ENCODE measurements at places on chromosomes 3 and 15. TPM values are rescaled to one million over a fixed set of nuclear protein-coding genes. Genes with fewer than 3 reads are reported as not detected.

GRCh38 chr3:185807445-185808068 lies 17.3 kb downstream of the IGF2BP2 start:
- DNase-seq = no peak

- no peak for DNase-seq
Measured at GRCh38 chr15:97410897-97411575, 549.5 kb upstream of the ARRDC4 start.

GP5 gene
- polyA plus RNA-seq = 0.06 TPM

DNA sequence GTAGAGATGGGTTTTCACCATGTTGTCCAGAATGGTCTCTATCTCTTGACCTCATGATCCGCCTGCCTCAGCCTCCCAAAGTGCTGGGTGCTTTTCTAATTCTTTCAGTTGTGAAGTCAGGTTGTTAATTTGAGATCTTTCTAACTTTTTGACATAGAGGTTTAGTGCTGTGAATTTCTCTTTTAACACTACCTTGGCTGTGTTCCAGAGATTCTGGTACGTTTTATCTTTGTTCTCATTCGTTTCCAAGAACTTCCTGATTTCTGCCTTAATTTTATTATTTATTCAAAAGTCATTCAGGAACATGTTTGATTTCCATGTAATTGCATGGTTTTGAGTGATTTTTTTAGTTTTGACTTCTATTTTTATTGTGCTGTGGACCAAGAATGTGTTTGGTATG lies 63.5 kb upstream of the CCDC54 start:
- no peak for DNase-seq

TMEM212 gene
- not detected for polyA plus RNA-seq

GRCh38 chr3:17190353-17191078 lies 305.8 kb downstream of the PLCL2 start:
- no peak for DNase-seq

GRCh38 chr3:59857589-59858346 lies 807.9 kb upstream of the CFAP20DC start:
- peak; percentile 78 for DNase-seq

- no peak for DNase-seq
Measured at GRCh38 chr3:172625404-172625803, 85.5 kb downstream of the NCEH1 start.

CPEB1 gene
- polyA plus RNA-seq = 0.19 TPM

SEMA5B gene
- polyA plus RNA-seq = not detected

DNA sequence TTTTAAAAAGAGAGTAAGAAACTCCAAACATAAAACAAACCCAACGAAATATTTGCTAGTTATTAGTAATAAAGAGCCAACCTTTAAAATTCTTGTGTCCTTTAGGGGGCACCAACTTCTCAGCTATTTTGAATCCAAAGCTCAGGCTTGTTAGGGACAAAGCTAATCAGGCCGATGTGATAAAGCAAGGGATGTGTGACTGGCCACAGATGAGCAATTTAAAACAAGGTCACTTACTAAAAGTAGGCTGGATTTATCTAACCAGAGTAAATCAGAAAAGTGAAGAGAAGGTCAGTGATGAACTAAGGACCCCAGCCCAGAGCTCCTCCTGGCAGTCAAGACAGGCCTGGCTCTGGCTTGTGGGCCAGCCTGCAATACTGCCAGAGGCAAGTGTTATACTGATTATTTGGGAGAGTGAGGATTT lies 108.5 kb downstream of the CYP19A1 start:
- peak; percentile 14 for DNase-seq

DNA sequence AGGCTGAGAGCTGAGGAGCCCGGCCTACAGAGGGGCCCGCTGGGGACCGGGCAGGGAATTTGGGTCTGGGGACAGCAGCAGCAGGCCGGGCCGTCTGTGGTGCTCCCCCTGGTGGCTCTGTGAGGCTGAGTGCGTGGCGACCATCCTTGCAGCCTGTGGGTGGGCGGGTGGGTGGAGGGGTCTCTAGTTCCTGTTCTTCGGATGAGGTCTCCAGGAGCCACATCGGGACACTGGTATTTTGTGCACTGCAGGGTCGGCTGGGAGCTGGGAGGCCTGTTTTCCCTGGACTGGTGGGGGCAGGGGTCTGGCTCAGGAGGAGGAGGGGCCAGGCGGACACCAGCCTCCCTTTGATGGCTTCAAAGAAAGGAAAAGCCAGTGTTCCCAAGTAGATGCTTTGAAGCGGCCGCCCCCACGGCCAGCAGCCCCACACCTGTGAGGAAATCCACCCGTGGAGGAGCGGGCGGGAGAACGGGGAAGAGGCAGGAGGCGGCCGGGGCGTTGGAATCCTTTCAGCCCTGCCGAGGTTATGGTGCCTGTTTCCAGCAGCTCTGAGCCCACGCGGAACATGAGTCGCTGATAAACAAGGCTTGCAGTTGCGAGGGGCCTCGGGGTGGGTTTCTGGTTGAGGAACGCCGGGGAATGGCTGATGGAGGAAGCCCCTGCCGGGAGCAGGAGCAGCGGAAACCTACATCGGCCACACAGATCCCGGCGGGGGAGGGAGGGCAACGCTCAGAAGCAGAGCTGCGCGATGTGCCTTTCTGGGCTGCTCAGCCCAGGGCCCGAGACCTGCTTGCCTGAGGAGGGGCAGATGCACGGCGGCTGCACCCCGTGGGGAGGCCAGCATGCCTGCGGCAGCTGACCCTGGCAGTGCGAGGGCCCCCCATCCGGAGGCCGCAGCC lies 154.3 kb downstream of the NSMCE3 start:
- no peak for DNase-seq

DNA sequence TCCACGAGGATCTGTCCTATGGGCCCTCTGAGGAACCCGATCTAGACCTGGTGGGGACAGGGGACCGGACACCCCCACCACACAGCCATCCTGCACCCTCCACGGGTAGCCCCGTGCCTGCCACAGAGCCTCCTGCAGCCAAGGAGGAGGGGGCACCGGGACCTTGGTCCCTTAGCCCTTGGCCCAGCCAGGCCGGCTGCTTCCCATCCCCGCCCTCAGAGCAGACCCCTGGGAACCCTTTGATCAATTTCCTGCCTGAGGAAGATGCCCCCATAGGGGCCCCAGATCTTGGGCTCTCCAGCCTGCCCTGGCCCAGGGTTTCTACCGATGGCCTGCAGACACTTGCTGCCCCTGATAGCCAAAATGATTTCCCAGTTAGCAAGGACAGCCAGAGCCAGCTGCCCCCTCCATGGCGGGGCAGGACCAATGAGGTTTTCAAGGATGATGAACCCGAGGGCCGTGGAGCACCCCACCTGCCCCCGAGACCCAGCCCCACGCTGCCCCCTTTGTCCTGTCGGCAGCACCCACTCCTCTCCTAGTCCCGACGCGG lies 91.5 kb downstream of the TBC1D2B start:
- DNase-seq = no peak

DNA sequence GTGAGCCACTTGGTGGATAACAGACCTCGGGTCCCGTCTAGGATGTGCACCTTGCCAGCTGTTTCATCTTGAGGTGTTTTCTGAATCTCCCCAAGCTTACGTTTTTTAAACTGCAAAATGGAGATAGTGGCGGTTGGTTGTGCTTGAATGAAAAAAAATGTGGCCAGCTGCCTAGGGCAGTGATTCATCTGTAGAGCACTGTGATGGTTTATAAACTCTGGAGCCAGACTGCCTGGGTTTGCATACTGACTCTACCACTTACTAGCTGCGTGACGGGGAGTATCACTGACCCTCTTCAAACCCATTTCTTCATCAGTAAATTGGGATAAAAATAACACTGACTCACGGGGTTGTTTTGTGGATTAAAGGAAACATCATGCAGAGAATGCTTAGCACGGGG lies 159.1 kb downstream of the CHL1 start:
- no peak for DNase-seq

DNA sequence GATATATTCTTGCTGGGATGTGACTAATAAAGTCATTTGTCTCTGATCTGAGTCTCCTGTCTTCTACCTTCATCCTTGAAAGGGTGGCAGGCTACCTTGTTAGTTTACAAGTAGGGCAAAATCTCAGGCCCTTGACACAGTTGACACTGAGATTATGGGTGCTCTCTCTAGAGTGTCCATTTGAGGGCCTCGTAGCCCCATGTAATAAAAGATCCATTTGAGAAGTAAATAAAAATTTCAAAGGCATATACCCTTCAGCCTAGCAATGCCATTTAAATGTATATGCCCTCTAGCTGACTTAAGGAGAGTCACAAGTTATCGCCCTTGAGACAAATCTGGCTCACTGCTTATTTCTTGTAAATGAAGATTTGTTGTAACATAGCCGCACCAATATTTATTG lies 98.6 kb downstream of the TCF12 start:
- DNase-seq = peak; percentile 13

DNA sequence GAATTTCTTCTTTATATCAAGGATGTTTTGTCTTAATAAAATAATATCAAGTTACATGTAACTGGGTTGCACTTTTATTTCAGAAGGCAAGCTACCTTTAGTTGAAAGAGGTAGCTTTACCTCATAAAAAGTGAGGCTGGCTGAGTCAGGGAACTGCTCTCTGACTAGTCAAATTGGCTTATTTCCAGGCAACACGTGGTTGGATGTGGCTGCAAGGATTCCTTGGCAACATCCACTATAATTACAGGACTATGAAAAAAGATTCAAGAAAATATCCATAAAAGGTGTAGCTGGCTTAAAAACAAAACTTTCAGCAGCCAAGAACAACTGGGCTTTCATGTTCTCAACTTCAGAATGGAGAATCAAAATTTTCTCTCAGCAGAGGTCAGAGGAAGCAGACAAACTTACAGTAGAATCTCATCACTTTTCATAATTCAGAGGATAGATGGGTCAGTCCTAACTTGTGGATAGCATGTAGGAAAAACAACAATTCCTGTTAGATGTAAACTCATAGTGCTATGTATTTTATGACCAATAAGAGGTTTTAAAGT lies 779.1 kb downstream of the MECOM start:
- DNase-seq = no peak

DNA sequence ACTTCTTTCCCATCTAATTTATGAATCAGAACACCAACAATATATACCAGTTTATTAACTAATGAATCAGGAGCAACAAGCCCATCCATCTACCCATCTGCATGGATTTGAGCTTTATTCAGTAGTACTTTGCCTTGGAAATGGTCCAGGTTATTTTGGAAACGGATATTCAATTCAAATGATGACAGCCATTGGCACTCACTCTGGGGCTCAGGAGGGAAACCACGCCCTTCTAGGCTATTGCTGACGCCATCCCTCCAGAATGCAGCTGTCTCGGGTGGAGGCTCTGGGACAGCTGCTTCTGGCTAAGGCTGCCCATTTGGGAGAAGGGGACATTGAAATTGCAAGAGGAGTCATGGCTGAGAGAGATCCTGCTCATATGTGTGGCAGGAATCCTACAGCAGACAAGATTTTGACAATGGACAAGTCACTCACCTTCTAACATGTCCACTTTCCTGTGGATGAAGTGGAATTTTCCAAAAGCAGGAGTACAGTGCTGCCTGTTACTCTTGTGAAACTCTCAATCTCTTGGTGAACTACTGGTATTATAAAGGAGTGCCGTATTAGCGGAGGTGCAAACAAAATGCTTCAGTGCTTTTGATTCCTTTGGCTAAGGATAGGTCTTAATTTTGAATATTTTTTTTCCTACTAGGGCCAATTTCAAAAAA lies 29.3 kb upstream of the TRAK1 start:
- no peak for DNase-seq

ACTC1 gene
- not detected for polyA plus RNA-seq

EHHADH gene
- polyA plus RNA-seq = 0.30 TPM

ADAMTS7 gene
- polyA plus RNA-seq = 0.07 TPM

DNA sequence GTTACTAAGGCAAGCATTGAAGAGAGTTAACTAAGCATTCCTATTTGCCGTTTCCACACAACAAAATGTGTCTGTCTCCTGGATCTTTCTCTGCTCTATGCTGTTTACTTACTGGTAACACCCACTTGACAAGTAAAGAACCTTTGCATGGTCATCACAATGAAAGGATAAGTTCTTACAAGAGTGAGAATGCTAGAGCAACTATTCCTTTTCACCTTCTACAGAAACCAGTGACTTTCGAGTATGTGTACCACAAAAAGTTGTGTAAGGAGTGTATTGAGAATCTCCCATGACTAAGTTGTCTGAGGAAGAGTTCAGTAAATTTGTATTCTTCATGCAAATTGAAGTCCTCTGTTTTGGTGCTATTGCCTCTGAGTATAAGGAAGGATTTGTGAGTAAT lies 10.8 kb downstream of the TIPARP start:
- no peak for DNase-seq

DNA sequence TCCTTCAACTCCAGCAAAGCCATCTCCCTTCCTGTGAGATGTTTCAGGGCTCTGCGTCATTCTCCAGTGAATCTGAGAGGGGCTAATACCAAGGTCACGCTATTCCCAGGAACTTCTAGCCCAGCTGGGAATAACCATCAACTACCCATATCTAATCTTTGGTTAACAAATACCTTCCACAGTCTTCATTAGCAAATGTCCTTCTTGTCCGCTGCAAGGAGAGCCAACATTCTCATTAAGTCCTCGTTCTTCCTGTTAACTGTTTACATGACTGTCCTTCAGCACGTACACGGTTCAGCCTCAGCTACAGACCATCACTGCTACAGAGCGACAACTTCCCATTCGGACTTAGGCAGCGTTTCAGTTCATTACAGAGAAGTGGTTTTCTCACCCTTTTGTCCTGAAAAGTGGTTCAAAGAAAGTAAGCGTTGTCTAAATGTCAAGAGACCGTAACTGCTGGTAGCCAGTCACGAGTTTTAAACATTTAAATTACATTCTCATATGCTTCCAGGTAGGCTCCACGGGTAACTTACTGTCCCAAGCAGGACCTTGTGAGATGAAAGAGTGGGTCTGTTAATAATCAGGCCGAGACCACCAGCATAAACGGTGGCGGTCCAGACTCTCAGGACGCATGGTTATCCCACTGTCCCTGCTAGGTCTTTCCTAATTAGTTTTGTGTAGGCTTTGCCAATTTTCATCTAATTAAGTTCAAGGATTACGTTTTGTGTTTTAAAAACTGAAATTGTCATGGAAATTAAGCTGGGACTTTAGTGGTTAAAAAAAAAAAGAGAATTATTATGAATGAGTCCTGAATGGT lies 63.8 kb downstream of the CHSY1 start:
- no peak for DNase-seq

DNA sequence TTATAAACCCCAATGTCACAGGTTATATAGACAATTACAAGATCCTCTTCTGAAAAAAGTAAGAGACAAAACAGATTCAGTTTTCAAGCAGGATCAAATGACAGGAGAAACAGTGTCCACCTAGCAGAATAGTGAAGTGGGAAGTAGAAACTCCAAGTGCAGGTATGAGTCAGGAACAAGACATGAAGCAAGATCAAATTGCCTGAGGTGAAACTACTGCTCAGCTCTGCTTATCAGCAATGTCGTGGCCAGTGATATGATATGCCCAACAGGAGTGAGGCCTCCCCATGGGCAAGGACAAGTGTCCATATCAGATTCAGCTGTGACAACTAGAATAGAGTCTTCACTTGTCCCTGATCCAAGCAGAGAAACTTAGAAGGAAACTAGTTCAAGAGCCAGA lies 100.0 kb downstream of the ZMAT3 start:
- DNase-seq = no peak

APBA2 gene
- 0.19 TPM for polyA plus RNA-seq

RPL32 gene
- 1,111 TPM for polyA plus RNA-seq

TM6SF1 gene
- 1.1 TPM for polyA plus RNA-seq

DNA sequence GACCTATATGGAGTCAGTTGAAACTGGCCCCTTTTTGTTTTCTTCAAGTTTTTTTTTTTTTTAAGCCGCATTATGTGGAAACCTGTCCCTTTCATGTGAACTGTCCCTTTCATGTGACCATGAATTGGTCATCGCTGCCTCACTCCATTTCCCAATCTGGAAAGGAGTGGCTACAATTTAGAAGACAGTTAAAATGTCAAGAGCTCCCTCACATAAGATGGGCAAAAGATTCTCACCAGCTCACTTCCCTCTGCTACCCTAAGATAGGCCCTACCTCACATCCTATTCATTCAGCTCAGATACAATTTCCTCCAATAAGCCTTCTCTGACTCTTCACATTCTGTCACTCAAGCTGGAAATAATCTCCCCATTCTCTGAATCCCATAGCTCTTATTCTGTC lies 111.3 kb upstream of the BCL6 start:
- DNase-seq = no peak
